ENCODE measurements at places on chromosomes 5 and 9.

GRCh38 chr9:79240774-79241173, 331.0 kb upstream of the TLE4 start:
- DNase-seq: no peak

- DNase-seq: no peak
Measured at GRCh38 chr9:113906411-113907110, 30.5 kb downstream of the ZNF618 start.

- no peak for DNase-seq
Measured at GRCh38 chr5:32598997-32599549, 13.7 kb downstream of the SUB1 start.

GRCh38 chr9:97362777-97363545, 48.9 kb upstream of the TDRD7 start:
- DNase-seq: no peak

DNA sequence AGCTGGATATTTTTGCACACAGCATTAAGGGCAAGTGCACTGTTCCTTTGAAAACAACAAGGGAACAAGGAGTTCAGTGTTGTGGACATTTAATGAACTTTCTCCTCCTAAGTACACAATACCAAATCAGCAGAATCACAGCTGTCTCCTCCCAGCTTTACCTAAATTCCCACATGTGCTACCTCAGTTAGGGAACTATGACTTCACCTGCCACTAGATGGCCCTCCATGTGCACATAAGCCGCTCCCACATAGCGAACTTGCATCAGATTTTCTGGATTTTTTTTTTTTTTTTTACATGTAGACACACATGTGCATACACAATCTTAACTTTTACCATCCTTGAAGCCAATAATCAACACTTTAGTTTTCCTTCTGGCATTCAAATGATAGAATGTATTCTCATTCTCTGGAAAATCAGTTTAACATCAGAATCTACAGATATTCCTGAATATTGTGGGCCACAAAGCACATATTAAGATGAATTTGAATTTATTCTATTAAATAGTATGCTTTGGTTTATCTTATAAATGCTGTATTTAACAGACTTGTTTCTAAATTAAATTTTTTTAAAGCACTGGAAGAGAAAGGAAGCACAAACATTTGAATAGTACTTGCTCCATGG, 123.6 kb downstream of the PALM2AKAP2 start:
- peak; percentile 57 for DNase-seq

DNA sequence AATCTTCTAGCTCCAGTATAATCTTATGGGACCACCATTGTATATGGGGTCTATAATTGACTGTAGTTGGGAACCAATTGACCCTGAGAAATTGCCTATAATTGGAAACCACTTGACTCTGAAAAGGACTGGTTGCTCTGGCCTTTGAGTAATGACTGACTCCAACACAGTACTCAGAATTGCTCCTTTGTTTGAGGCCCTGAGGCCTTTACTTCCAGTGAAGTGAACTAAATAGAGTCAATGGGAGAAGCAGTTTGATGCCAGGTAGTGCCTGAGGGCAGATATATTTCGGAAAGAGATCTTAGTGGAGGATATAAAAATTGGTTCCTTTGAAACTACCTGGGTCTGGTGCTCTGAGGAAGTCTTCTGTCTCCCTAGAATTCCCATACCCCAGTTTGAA, 16.0 kb upstream of the TMEM171 start:
- no peak for DNase-seq

DNA sequence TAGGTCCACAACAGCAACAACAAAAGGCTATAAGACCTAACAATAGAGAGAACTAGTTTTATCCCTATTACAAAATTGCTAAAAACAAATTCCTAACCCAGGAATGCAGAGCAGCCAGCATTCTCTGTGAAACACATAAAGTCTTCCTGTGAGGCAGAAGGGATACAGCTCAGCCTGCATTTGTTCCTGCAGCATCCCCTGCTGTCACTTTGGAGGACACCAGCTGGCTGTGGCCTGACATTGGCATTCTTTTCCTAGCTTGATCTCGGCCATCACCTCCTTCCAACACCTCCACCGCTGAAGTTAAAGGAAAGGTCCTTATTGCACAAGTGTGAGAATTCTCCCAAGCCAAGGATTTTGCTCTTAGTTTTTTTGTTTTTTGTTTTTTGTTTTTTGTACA, 186.1 kb downstream of the SNCAIP start:
- no peak for DNase-seq

- DNase-seq: no peak
Measured at GRCh38 chr9:15311607-15312006, 4.6 kb upstream of the TTC39B start.

- no peak for DNase-seq
Measured at GRCh38 chr5:117230375-117230774, 655.8 kb upstream of the SEMA6A start.

DNA sequence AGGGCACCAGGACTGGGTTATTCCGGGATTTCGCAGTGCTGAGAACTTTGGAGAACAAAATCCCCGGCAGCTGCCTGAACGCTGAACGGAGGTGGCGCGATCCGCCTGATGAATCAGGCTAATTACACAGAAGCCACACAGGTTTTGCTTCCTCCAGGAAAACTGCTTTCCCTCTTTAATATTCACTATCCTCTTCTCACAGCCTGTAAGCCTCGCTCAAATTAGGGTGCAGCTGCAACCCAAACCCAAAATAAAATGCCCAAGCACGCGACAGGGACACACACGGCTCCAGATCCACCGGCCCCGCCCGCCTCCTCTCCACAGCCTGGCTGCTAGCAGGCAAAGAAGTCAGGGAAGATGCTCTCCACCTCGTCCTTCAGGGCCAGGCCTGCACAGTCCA, 6.0 kb downstream of the SOHLH1 start:
- DNase-seq: no peak

- DNase-seq: no peak
Measured at GRCh38 chr9:14869671-14870070, 40.6 kb downstream of the FREM1 start.

- DNase-seq: no peak
Measured at GRCh38 chr5:174371600-174372094, 326.1 kb downstream of the NSG2 start.

DNA sequence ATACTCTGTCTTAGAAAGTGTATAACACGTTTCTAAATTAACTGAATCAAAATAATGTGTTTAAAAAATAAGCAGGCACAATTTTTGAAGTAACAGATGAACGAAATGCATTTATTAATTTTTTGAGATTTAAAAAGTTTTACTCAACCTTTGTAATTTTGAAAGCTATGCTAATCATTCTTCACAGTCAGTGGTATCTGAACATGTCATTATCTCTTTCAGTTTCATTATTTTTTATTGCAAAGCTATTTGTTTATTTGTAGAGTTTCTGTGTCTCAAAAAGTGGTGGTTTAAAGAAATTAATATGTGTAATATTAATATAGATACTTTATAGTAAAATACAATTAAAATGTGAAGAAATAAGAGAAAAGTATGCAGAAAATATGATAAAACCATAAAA, 11.2 kb downstream of the CHSY3 start:
- no peak for DNase-seq

DNA sequence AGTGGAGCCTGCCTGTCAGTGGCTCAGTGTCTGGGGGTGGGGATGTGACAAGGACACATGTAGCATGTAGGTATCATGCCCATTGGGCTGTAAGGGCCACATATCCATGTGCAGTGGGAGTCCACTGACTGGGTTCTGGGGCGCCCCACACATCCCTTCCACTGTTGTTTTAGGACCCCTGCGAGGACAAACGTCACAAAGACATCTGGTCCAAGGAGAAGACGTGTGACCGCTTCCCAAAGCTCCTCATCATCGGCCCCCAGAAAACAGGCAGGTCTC, 33.4 kb downstream of the NDST1 start:
- DNase-seq: no peak

DNA sequence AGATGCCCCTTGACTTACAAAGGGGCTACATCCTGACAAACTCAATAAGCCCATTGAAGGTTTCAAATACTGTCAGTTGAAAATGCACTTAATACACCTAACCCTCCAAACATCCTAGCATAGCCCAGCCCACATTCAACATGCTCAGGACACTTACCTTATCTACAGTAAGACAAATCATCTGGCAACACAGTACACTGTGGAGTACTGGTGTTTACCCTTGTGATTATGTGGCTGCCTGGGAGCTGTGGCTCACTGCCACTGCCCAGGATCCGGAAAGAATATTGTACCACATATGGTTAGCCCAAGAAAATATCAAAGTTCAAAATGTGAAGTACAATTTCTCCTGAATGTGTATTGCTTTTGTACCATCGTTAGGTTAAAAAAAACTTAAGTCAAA, 562.2 kb downstream of the HTR1A start:
- DNase-seq: no peak

DNA sequence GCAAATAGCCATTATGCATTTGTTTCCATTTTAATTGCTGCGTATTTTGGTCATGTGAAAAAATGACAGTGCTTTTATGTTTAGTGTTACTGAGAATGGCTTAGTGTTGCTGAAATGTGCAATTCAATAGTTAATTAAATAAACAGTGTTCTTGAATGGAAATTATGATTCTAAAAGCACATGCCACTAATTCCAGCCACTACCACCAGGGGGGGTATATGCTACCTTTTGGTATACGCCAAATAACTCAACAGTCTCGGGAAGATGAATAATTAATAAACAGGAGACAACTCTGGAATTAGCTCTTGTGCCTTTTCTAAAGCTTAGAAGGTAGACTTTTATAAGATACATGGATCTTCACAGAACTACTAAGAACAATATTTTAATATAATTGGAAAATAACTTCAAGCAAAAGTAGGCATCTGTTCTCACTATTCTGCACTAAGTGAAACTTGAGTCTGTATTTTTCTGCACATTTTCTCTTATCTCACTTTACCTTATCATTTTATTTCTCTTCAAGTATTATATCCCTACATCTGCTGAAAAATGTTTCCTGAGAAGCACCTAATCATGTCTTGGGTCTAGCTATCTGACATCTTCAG, 83.5 kb upstream of the MINAR2 start:
- peak; percentile 25 for DNase-seq

DNA sequence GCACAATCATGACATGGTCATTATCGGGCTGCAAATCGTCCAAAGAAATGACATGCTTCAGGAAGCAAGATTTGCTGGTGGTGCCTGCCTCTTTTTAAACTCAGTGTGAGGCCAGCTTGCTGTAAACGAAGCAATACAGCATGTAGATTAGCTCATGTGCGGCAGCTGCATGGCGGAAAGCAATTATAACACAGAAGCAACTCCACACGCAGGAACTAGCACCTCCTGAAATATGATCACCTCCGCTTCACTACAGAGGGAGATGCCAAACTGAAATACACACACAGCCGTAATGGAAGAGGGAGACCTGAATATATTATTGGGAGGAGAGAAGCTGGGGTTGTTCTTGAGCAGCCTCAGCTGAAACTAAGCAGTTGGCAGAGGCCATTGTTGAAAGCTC, 312.5 kb downstream of the PSAT1 start:
- DNase-seq: no peak

DNA sequence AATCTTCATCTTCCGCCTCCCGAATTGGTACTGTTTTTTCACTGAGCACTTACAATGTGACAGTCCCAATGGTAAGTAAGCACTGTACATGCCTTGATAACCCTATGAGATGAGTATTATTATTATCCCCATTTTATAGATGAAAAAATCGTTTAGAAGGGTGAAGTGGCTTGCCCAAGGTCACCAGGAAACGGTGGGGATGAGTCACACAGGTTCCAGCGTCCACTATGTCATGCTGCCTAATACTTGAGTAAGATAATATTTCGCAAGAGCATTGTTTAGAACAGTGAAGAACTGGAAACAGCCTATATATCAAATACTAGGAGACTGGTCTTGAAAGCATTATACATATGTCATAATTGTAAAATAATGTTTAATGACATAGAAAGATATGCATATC, 12.9 kb downstream of the HAND1 start:
- DNase-seq: no peak

DNA sequence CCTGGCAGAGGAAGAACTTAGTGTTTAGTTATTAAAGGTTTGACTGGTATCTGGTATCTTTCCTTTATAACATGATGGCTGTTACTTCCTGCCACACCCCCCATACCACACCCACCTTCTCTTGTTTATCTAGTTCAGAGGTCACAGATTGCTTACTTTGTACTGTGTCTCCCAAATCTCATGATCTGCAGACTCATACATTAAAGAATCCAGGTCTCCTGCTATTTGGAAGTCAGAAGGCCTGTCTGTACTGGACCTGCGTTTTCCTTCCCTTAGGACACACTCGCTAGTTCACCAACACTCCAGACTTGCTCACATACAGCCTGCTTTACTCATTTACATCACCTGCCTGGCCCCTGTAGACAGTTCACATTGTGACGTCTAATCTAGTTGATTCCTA, 39.3 kb downstream of the NUDT12 start:
- no peak for DNase-seq

Measured in stromal cell of bone marrow (primary cell).